LoVo (cell line): ENCODE measurements at places on chromosomes 5 and 9.
A peak's percentile ranks its signal among the peaks of the same experiment; 100 is the strongest.

GRCh38 chr5:10330511-10331230 is 22.8 kb upstream of the MARCHF6 start:
- no peak for DNase-seq

GRCh38 chr9:106883626-106884190 is 20.7 kb downstream of the ZNF462 start:
- DNase-seq = no peak

- DNase-seq = no peak
These were observed 206.9 kb downstream of the ZSWIM6 start for GRCh38 chr5:61538722-61539501.

GRCh38 chr9:8751406-8751930 is 951.9 kb upstream of the DMAC1 start:
- DNase-seq = no peak

DNA sequence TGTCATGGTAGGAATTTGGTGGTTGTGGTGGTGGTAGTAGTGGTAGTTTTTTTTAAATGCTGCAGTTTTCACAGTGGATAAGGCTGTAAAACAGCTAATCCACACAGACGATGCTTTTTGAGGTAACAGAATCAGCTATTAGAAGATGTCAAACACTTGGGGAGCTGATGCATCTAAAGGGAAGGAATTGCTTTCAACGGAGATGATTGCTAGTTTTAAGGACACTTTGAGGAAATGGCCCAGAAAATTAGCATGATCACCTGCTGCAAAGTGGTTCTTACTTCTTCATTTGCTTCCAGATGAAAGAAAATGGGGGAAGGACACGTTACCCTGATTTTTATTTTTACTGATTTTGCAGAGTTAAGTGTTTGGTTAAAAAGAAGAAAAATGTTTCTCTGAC is 178.2 kb upstream of the ATP10B start:
- no peak for DNase-seq

DNA sequence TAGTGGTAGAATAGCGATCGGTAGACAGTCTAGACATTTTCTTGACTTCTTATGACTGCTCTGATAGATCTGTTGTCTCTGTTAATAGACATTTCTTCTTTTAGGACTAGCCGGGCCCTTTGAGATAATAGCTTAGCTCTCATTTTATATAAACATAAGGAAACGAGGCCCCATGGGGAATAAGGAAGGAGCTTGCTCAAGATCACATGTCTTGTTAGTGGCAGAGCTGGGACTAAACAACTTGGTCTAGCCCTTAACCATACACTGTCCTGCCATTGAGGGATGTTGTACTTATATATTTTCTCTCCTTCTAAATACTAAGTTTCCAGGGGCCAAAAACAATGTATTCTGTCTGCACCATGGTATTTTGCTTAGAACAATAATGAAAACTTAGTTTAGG is 140.0 kb downstream of the GCNT1 start:
- no peak for DNase-seq

GRCh38 chr5:56732121-56732520 is 83.2 kb upstream of the MAP3K1 start:
- no peak for DNase-seq

GRCh38 chr9:20562051-20562450 is 60.2 kb downstream of the MLLT3 start:
- no peak for DNase-seq

DNA sequence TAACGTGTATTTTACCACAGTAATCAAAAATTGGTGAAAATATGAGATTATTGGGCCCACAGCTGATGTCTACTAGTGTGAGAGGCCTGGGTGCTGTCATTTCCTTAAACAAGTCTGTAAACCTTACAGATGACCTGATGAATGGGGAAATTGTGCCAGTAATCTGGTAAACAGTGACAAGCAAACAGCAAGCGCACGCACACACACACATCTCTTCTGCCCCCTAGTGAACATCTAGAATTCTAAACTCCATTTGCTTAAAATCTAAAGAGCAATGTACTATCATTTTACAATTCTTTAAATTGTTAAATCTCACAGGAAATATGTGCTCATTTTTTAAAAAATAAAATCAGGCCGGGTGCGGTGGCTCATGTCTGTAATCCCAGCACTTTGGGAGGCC is 7.5 kb upstream of the RAPGEF1 start:
- DNase-seq = no peak

DNA sequence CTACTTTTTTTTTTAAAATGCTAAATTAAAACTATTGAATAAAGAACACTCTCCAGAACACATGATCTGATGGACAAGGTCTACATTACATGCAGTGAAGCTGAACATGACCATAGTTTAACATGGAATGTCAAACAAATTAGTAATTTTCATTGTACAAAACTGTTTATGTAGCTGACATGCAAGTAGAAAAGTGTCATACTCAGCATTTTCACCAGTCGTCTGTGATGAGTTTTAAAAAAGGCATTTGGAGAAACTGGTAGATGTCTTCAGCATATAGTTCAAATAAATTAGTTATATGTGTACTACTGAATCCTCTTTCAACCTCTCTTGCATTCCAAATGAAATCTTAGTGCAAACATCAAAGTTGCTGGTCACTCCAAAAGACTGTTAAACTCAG is 301.9 kb downstream of the FER start:
- DNase-seq = no peak

GRCh38 chr5:34012791-34013190 is 4.9 kb upstream of the AMACR start:
- DNase-seq = no peak

GRCh38 chr5:39580702-39581453 is 156.1 kb upstream of the DAB2 start:
- DNase-seq = no peak

DNA sequence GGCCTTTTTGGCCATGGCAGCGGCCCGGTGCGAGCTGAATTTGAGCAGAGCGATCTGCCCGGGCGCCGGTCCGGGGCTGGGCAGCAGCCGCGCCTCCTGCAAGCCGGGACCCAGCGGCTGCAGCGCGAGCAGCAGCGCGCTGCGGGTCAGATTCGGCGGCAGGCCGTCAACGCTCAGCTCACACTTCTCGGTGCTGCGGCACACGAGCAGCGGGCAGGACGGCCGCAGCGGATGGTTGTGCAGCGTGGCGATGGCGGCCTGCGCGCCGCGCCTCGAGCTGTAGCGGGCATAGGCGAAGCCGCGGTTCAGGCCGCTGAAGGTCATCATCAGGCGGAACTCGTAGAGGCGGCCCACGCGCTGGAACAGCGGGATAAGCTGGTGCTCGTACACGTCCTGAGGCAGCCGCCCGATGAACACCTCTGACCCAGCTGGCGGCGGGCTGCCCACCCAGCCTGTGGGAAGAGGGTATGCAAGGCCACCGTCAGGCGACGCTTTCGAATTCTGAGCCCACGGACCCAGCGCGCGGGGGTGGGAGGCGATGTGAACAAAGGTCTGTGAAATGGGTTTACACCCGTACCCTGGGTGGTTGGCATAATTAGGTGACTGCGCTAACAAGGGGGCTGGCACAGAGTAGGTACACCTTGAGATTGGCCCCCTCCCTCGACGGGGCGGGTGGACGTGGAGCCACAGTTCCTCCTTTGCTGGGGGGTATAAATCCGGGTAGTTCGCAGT is 755 bp downstream of the DND1 start:
- DNase-seq = no peak

DNA sequence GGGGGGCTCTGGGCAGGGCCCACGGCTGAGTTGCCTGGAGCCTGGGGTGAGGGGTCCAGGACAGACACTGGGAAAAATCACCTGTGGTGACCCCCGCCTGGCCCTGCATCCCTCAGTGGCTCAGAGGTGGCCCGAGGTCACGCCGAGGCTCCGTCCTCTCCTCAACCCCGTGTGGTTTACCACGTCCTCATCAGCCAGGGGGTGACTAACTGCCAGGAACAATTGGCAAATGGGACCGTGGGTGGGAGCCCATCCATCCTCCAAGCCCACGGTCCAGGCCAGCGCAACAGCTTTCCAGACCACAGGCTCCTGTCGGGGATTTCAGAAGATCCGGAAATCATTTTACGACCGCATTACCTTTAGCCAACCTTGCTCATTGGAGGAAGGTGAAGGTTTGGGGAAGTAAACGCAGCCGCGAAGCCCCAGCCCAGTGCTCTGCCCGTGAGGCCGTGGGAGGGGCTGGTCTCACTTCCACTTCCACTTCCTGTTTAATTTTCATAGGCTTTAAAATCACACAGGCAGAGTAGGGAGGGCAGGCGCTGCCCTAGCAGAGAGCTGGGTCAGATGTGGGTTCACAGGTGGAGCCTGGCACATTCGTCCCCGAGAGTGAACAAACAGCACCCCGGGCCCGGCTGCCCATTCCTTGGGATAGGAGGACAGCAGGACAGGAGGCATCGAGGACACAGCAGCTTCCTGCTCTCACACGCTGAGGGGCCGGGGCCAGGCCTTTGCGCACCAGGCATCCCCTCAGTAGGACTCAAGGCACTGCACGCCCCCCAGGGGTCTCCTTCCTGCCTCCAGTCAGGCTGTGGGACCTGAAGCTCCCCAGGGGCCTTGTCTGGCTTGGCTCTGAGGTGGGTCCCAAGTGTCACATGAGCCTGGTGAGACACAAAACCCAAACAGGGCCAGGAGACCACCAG is 19.8 kb upstream of the SLC9A3 start:
- DNase-seq = no peak

- DNase-seq = no peak
These were observed 376.5 kb upstream of the IRX1 start for GRCh38 chr5:3218916-3219650.

DNA sequence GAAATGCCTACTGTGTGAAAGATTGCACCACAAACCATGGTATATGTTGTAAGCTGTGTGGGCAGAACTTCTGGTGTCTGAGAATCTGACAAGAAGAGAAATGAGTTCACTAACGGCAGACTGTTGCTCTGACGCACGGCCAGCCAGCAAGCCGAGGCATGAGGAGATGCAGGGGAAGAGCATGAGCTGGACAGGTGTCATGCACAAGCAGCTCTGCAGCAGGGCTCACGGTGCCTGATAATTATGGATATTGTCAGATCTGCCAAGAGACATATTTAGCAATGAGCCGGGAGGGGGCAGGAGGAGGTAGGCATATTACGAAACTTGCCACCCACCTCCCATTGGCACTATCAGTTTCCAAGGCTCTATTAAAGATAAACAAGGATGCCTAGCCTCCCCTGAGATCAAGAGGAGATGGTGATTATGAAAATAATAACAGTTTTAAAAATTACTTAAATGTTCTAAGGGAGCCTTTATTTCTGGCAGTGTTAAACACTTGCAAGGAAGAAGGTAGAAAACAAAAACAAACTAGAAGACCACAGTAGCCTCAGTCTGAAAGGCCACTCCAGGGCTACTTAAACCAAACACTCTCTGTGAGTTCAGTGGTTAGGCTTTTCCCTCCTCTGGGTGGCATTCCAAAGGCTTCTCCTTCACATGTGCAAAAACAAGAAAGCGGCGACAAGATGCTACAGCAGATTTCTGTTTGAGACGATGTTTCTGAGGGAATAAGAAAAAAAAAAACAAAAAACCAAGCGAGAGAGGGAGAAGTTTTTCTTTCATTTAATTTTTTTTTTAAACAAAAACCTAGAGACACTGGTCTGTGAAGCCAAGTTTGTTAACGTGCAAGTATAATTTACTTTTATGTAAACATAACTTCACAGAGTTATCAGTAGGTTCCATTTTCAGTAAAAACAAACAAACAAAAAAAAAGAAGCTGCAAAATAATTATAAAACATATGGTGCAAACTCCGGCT is 339.5 kb downstream of the BNC2 start:
- no peak for DNase-seq

GRCh38 chr5:115857057-115857479 is 15.3 kb downstream of the AP3S1 start:
- DNase-seq = peak; percentile 25

DNA sequence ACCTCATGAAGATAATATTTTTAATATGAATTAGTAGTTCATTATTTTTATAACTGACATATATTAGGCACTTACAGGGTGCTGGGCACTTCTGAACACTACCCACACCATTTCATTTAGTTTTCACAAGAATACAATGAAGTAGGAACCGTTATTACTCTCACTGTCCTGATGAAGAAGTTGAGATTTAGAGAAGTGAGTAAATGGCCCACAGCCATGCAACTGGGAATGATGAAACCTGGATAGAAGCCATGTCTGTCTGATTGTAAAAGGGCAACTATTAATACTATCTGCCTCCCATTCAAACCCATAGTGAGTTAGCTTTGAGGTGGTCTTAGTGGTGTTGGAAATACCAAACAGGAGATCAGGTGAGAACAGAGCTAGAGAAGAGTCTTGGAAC is 29.6 kb upstream of the OTULINL start:
- DNase-seq = no peak

DNA sequence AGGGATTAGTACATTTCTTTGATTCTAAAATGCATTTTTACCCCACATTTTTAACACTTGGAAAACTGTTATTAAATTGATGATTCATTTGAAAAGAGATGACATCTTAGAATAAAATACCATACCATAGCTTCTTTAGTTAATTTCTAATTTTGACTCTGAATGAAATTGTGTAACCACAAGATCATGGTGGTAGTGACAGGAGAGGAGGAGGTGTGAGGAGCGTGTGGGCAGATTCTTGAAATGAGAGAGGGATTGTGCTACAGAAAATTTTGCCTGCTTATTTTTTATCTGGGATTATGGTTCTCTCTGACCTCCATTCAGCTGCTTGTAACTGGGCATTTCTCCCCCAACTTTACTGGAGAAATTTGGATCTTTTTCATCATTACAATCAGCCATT is 173.3 kb upstream of the CLINT1 start:
- no peak for DNase-seq

DNA sequence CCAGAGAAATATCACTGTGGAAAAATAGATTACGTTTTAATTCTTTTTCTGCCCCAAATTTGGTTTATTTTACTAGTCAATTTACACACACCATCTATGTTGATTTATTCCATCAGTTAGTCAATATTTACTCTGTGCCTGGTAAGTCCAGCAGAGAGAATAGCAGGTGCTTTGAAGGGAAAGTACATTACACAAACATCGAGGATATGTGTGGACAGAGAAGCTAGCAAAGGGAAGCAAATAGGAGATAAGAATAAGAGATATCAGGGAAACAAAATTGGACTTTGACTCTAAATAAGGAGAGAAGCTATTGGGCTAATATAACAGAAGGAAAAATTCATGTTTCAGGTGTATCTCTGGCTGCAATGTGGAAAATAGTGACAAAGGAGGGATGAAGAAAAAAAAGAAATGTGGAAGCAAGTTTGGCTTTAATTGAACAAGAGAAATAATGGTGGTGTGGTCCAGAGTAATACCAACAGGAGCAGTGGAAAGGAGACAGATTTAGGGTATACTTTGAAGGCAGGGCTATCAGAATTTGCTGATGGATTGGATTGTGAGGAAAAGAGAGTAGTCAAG is 587.7 kb upstream of the CDH6 start:
- no peak for DNase-seq

- no peak for DNase-seq
These were observed 52.5 kb upstream of the RPS23 start for GRCh38 chr5:82330530-82331270.

DNA sequence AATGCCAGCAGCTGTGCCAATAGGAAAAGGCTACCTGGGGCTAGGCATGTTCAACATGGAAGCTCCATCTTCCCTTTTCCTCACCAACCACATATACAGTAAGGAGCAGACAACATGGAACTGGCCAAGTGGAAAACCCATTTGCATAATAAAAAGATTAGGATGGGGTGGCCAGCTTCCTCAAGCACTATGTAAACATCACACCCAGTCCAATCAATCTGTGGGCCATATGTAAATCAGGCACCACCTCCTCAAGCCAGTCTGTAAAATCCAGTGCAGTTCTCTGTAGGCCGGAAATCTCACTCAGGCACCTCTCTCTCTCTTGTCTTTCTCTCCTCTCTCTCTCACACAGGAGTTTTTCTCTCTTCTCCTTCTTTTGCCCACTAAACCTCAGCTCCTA is 360.2 kb upstream of the GRIA1 start:
- no peak for DNase-seq

GRCh38 chr5:127098241-127098640 is 24.9 kb upstream of the C5orf63 start:
- no peak for DNase-seq

GRCh38 chr9:96818533-96818932 is 35.8 kb downstream of the ZNF782 start:
- no peak for DNase-seq
